Activated CD4-positive, alpha-beta T cell treated with anti-CD3 and anti-CD28 coated beads, Interleukin-2, amount 50 U/mL, for 16 hours (primary cell): ENCODE measurements at places on chromosomes 5 and 9.

DNA sequence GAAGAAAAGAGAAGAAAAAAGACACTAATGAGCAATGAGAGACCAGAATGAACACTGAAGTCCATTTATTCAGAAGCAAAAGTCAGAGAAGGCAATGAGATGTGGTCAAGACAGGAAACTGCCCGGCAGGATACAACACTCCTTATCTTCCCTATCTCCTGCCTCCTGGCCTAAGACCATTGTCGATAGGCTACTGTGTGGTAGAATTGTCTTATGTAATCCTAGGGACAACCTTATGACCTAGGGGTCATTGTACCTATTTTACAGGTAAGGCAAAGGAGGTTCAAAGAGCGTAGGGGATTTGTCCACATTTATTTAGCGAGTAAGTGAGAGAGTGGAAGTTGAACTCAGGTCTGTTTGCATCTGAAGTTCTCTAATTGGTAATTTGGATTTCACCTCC lies 63.0 kb upstream of the PTPN3 start:
- no peak for DNase-seq

- no peak for DNase-seq
Measured at GRCh38 chr9:35448496-35448895, 41.4 kb upstream of the RUSC2 start.

- DNase-seq = no peak
Measured at GRCh38 chr5:95923918-95924544, 37.6 kb downstream of the ELL2 start.

DNA sequence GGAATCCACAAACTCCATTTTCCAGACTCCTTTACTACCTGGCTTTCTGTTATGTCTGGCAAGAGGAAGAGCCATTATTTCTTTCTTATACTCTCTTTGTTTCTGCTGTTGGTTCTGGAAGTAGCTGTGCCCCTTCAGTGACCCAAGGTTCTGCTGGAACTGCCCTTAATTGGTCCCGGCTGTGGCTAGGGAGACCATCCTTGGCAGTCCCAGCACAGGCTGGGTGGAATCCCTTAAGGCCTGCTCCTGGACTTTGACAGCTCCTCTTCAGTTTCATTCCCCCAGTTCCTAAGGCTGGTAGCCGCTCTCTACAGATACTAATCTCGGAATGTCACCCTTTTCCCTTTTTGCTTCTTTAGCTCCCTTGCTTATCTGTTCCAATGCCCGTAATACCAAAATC lies 81.9 kb upstream of the GLIS3 start:
- DNase-seq = no peak

- DNase-seq = no peak
Measured at GRCh38 chr5:6994097-6994496, 280.9 kb downstream of the TENT4A start.

DNA sequence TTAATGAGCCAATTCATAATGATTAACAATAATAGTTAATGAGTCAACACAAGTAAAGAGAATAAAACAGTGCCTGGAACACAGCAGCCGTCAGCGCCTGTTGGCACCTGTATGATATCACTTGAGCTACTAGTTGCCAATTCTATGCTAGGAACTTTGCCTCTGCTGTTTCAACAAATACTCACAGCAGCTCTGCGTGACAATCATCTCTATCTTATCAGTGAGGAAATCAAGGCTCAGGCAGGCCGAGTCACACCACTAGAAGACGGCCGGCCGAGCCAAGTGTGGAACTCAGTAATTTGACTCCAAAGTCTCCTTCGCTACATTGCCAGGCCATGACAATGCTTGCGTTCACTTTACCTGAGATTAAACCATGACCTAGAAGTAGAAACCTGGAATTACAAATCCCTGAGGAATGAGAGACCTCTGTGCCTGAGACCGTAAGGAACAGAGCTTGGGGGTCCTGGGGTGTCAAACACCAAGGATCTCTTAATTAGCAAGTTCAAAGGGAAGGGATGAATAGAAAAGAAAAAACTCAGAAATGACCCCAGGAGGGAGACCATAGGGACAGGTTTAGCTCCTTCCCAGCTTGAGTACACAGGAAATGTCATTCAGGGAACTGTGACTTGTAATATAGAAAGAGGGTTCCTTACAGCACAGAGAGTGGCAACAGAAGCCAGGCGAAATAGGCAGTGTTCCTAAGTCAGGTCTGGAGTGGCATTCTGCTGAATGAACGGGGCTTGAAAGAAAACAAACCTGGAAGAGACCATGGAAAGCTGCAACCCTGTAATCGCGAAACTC lies 109.1 kb downstream of the SUSD1 start:
- no peak for DNase-seq

- DNase-seq = no peak
Measured at GRCh38 chr5:62722360-62722759, 143.7 kb downstream of the LRRC70 start.

GRCh38 chr5:41736641-41737040 lies 133.6 kb downstream of the OXCT1 start:
- DNase-seq = no peak

DNA sequence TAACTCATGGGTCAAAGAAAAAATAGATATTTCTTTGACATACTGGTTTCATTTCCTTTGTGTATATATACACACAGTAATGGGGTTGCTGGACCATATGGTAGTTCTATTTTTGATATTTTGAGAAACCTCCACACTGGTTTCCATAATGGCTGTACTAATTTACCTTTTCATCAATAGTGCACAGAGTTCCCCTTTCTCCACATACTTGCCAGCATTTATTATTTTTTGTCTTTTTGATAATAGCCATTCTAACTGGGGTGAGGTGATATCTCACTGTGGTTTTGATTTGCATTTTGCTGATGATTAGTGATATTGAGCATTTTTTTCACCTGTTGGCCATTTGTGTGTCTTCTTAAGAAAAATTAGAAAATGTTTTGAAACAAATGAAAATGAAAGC lies 78.4 kb upstream of the CKMT2 start:
- no peak for DNase-seq
